Kidney (tissue), 22 donors: ENCODE measurements at places on chromosomes 5 and 9.

GRCh38 chr9:14159440-14160216 is 154.3 kb downstream of the NFIB start:
- H3K36me3 ChIP-seq: no peaks in the 10 kb centered on the region
- no peaks in the 10 kb centered on the region for H3K4me1 ChIP-seq
- no peak for DNase-seq
- H3K27ac ChIP-seq: no peak overlapping the region
- no peaks in the 10 kb centered on the region for H3K27me3 ChIP-seq
- no peak overlapping the region for H3K4me3 ChIP-seq

GRCh38 chr9:84207491-84207951 is 133.0 kb downstream of the SLC28A3 start:
- H3K36me3 ChIP-seq: no peaks in the 10 kb centered on the region
- H3K27ac ChIP-seq: no peak overlapping the region
- H3K4me3 ChIP-seq: peak overlapping the region; percentile 32
- peak; percentile 69 for DNase-seq
- H3K4me1 ChIP-seq: no peaks in the 10 kb centered on the region

GRCh38 chr9:128372188-128372641 is 1.0 kb downstream of the URM1 start:
- no peaks in the 10 kb centered on the region for H3K27me3 ChIP-seq
- no peak overlapping the region for H3K27ac ChIP-seq
- no peaks in the 10 kb centered on the region for H3K4me1 ChIP-seq
- DNase-seq: no peak

- H3K36me3 ChIP-seq: no peaks in the 10 kb centered on the region
- no peak overlapping the region for H3K27ac ChIP-seq
- no peaks in the 10 kb centered on the region for H3K4me1 ChIP-seq
- no peaks in the 10 kb centered on the region for H3K27me3 ChIP-seq
Observed at GRCh38 chr5:129652349-129653056, 95.4 kb upstream of the MINAR2 start.

GRCh38 chr5:19519448-19519847 is 468.6 kb downstream of the CDH18 start:
- no peak overlapping the region for H3K4me3 ChIP-seq
- no peak overlapping the region for H3K27ac ChIP-seq
- no peaks in the 10 kb centered on the region for H3K36me3 ChIP-seq
- no peaks in the 10 kb centered on the region for H3K27me3 ChIP-seq
- DNase-seq: no peak

- peaks cover 2% of the 10 kb centered on the region for H3K4me1 ChIP-seq
- H3K27ac ChIP-seq: no peak overlapping the region
- H3K36me3 ChIP-seq: no peaks in the 10 kb centered on the region
- no peak overlapping the region for H3K4me3 ChIP-seq
- DNase-seq: peak; percentile 71
Observed at GRCh38 chr9:112361601-112362000, 18.3 kb upstream of the HSDL2 start.

GRCh38 chr5:2579126-2579525 is 172.4 kb downstream of the IRX2 start:
- H3K27ac ChIP-seq: no peak overlapping the region
- no peak overlapping the region for H3K4me3 ChIP-seq
- no peaks in the 10 kb centered on the region for H3K4me1 ChIP-seq
- no peak for DNase-seq
- no peaks in the 10 kb centered on the region for H3K27me3 ChIP-seq
- no peaks in the 10 kb centered on the region for H3K36me3 ChIP-seq

GRCh38 chr9:78005231-78006002 is 26.2 kb downstream of the GNAQ start:
- H3K4me1 ChIP-seq: peaks cover 17% of the 10 kb centered on the region
- DNase-seq: no peak
- no peak overlapping the region for H3K27ac ChIP-seq

DNA sequence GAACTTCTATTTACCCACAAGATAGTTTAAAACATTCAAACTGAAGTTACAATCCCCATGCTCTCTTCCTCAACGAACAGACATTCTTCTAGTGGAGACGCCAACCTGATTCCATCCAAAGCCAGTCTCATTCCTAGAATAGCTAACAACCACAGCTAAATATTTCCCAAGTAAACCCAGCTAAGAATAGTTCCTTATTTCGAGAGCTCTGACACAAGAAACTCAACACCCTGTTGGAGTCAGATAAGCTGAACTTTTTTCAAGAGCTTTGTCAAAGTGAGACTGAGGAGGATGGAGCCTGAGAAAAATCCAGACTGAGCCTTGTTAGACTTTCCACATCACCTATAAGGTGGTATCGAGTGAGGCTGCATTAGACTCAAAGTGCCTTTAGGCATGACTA is 56.7 kb upstream of the RPS23 start:
- H3K27me3 ChIP-seq: no peaks in the 10 kb centered on the region
- no peaks in the 10 kb centered on the region for H3K4me1 ChIP-seq
- DNase-seq: no peak
- H3K4me3 ChIP-seq: no peak overlapping the region

DNA sequence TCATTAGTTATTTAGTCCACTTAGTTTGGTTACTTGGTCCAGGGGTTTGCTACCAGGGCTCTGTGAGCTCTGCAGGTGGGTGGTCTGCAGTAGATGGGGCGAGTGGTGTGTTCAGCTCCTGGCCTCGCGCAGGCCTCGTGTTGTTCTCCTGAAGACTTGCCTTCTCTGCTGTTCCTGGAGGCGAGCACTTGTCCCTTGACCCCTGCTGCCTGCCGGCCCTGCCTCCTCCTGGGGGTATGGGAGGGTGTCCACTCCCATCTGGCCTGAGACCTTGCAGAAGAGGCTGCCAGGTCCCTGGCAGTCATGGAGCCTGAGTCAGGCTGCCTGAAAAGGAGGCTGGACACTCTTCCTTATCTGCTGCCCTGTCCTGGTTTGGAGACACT is 137.0 kb downstream of the CACNA1B start:
- no peaks in the 10 kb centered on the region for H3K27me3 ChIP-seq
- no peak overlapping the region for H3K27ac ChIP-seq
- no peak for DNase-seq
- no peak overlapping the region for H3K4me3 ChIP-seq
- no peaks in the 10 kb centered on the region for H3K4me1 ChIP-seq

DNA sequence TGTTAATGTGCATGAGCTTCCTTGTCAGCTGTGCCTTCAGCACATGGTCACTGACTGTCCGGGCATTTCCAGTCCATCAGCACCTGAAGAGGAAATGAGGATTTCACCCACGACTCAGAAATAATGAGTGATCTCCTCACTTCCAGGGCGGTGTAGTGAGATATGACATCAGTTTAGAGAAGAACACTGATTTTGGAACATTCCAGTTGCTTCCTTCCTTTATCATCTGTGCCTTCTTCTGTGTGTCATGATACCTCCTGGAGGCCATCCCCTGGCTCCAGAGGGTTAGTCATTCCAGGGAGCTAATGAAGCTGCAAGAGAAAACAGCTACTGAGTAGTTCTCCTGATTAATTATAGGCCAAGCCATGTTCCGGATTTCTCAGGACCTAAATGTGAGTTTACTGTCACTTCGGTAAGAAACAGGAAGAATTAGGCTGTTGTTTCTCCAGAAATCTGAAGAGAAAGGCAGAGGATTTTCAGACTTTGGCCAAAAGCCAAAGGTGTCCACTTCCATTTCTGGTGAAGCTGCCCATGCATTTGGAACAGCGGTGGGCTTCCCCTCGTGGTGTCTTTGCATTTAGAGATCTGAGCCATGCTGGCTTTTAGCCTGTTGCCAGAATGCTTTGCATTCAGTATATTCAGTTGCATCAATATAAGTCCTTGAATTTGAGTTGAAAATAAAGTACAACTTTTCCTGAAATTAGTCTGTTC is 161.3 kb upstream of the OTULINL start:
- DNase-seq: no peak
- H3K4me1 ChIP-seq: no peaks in the 10 kb centered on the region
- no peaks in the 10 kb centered on the region for H3K27me3 ChIP-seq
- H3K4me3 ChIP-seq: no peak overlapping the region
- H3K27ac ChIP-seq: no peak overlapping the region

GRCh38 chr5:105735704-105736103 is 1935.0 kb downstream of the EFNA5 start:
- no peaks in the 10 kb centered on the region for H3K27me3 ChIP-seq
- no peak for DNase-seq
- H3K4me1 ChIP-seq: no peaks in the 10 kb centered on the region
- no peaks in the 10 kb centered on the region for H3K36me3 ChIP-seq
- no peak overlapping the region for H3K4me3 ChIP-seq

DNA sequence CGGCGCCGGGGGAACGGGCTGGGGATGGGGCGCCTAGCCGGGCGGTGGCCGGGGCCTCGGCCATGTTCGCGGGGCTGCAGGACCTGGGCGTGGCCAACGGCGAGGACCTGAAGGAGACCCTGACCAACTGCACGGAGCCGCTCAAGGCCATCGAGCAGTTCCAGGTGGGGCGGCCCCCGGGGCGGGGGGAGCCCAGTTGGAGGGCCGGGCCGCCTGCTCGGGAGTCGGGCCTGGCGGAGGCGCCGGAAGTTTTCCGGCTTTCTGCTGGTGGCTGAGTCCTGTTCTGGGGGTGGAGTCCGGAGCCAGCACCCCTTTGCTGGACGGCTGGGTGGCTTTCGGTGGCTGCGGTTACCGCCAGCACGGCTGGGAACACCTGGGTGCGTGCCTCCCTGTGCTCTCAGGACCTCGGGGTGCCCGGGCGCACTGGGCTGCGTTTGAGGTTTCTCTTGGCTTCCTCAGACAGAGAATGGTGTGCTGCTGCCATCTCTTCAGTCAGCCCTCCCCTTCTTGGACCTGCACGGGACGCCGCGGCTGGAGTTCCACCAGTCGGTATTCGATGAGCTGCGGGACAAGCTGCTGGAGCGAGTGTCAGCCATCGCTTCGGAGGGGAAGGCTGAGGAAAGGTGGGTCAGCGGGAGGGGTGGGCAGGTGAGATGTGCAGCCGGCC is 454 bp downstream of the NELFB start:
- H3K27ac ChIP-seq: no peak overlapping the region
- peaks cover 13% of the 10 kb centered on the region for H3K4me1 ChIP-seq
- peak overlapping the region; percentile 73 for H3K4me3 ChIP-seq
- peak; percentile 66 for DNase-seq
- H3K27me3 ChIP-seq: no peaks in the 10 kb centered on the region
- no peaks in the 10 kb centered on the region for H3K36me3 ChIP-seq

GRCh38 chr5:137630972-137631370 is 104.9 kb downstream of the KLHL3 start:
- H3K4me3 ChIP-seq: no peak overlapping the region
- H3K27ac ChIP-seq: peak overlapping the region; percentile 32
- peaks cover 13% of the 10 kb centered on the region for H3K4me1 ChIP-seq
- H3K36me3 ChIP-seq: no peaks in the 10 kb centered on the region

GRCh38 chr5:1637639-1638481 is 114.1 kb upstream of the LPCAT1 start:
- DNase-seq: no peak
- H3K27ac ChIP-seq: no peak overlapping the region
- H3K4me1 ChIP-seq: no peaks in the 10 kb centered on the region
- H3K27me3 ChIP-seq: no peaks in the 10 kb centered on the region

DNA sequence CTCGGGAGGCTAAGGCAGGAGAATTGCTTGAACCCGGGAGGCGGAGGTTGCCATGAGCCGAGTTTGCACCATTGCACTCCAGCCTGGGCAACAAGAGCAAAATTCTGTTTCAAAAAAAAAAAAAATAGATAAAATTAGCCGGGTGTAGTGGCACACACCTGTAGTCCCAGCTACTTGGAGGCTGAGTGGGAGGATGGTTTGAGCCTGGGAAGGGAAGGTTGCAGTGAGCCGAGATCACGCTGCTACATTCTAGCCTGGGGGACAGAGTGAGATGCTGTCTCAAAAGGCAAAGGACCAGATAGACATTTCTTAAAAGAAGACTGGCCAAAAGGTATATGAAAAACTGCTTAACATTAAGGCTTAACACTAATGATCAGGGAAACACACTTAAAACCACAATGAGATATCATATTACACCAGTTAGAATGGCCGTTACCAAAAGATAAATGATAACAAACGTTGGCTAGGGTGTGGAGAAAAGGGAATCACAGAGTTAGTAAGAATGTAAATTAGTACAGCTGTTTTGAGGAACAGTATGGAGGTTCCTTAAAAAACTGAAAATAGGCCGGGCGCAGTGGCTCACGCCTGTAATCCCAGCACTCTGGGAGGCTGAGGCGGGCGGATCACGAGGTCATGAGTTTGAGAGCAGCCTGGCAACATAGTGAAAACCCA is 10.1 kb upstream of the MARVELD2 start:
- H3K4me1 ChIP-seq: no peaks in the 10 kb centered on the region
- no peak for DNase-seq
- H3K36me3 ChIP-seq: no peaks in the 10 kb centered on the region
- H3K27ac ChIP-seq: no peak overlapping the region
- H3K4me3 ChIP-seq: no peak overlapping the region
- H3K27me3 ChIP-seq: no peaks in the 10 kb centered on the region

- H3K27ac ChIP-seq: no peak overlapping the region
- no peaks in the 10 kb centered on the region for H3K27me3 ChIP-seq
- H3K4me3 ChIP-seq: no peak overlapping the region
Observed at GRCh38 chr5:73380041-73380440, 68.5 kb downstream of the FOXD1 start.

DNA sequence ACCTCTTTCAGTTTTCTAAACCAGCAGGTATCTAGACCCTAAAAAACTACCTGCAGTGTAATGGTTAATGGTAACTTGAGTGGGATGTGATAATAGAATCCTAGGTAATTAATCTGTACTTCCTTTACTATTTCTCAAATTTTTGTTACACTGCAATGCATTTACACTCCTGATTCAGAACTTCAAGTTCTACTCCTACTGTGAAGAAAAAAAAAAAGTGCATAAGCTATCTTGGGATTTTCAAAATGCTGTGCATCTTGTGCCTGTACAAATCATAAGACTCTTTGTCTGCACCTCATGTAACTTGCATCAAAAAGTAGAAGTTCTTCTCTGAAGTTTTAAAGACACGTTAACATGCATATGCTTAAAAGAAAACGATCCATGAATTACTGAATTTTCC is 554.1 kb downstream of the CETN3 start:
- no peak for DNase-seq
- H3K36me3 ChIP-seq: no peaks in the 10 kb centered on the region
- no peaks in the 10 kb centered on the region for H3K27me3 ChIP-seq
- H3K27ac ChIP-seq: no peak overlapping the region
- H3K4me3 ChIP-seq: no peak overlapping the region

DNA sequence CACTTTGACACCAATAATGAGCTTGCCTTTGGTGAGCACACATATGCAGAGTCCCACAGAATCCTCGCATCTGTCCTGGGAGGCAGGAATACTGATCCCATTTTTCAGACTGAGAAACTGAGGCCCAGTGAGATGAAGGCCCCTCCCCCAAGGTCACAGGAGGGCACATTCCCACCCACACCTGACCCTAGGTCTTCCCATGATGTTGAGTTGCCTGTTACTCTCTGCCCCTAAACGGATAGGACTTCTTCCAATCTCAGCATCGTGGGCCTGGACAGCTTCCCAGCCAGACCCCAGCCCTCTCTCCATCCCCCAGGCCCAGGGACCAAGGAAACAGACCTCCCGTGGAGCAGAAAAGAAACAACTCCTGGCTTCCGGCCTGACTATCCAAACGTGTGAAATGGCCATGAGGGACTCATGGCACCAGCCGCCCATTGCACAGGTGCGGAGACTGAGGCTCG is 877 bp downstream of the SH3GLB2 start:
- no peak for DNase-seq
- H3K4me1 ChIP-seq: no peaks in the 10 kb centered on the region
- no peaks in the 10 kb centered on the region for H3K36me3 ChIP-seq
- H3K4me3 ChIP-seq: peak overlapping the region; percentile 45
- H3K27me3 ChIP-seq: no peaks in the 10 kb centered on the region
